ENCODE measurements at places on chromosomes 13 and 19.

DNA sequence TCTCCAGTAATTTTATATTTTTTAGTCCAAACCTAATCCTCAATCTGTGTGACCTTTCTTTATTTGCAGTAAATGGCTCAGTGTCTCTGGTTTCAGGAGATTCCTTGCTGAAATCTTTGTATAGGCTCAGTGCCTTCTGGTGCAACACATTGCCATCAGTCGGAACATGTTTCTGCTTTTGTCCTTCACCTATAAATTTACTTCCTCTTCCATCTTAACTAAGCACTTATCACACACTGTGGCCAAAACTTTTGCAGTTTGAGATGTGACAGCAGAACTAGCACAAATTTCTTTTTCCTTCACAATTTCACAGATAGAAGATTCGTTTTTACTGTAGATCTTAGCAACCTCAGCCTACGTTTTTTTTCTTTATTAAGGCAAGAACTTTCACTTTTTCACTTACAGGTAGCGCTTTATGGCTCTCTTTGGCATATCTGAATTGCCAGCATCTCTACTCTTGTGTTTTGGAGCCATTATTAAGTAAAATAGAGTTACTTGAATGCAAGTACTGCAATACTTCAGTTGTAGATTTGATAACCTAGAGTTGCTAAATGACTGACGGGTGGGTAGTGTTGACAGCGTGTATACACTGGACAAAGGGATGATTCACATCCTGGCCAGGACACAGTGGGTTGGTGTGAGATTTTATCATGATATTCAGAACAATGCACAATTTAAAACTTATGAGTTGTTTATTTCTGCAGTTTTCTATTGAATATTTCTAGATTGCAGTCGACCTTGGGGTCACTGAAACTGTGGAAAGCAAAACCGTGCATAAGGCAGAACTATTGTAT lies 44.3 kb downstream of the NDFIP2 start:
- no peak for DNase-seq

- DNase-seq, result no peak
Measured at GRCh38 chr13:110070046-110070445, 236.9 kb downstream of the COL4A1 start.

DNA sequence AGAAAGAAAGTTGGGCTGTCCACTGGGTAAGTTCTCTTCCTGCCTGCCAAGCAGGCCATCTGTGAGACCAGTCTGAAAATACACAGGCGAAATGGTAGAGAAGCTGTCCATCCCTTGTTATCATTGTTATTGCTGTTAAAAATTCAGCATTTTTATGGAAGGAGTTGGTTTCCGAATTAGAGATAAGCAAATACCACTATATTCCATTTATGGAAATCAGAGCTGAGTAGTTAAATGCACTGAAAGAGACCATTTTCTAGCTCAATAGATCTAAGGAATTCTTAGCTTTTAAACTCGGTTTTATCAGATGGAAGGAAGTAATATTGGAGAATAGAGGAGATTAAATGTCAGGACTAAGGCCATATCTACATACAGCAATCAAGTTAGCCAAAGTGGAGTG lies 40.7 kb downstream of the MZT1 start:
- no peak for DNase-seq

- DNase-seq, result no peak
Measured at GRCh38 chr19:29467824-29468401, 57.9 kb upstream of the VSTM2B start.

DNA sequence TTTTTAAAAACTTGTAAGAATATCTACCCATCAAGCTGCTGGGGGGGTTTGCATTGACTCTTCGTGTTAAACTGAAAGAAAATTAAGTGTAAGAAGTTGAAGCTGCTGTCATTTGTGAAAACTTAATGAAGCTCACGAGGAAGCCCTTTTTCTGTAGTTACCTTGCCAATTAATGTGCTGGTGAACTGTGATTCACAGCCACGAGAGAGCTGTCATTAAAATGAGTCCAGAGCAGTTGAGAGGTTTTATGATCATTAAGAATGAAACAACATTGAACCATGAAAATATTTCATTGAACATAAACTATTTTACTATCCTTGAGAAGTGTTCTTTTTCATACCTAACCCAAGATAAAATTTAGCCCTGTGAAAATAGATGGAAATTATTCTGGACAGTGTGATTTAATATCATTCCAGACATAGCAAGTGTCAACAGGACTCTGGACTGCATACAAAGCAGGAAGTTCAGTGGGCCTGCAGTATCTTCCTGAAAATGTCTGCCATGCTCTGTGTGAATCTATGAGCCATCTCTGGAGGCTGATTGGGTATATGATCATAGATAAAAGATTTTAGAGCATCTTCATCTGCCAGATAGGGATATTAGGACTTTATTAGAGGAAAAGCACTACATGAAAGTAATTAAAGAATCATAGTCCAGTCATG lies 53.8 kb downstream of the DPY19L3 start:
- no peak for DNase-seq

DNA sequence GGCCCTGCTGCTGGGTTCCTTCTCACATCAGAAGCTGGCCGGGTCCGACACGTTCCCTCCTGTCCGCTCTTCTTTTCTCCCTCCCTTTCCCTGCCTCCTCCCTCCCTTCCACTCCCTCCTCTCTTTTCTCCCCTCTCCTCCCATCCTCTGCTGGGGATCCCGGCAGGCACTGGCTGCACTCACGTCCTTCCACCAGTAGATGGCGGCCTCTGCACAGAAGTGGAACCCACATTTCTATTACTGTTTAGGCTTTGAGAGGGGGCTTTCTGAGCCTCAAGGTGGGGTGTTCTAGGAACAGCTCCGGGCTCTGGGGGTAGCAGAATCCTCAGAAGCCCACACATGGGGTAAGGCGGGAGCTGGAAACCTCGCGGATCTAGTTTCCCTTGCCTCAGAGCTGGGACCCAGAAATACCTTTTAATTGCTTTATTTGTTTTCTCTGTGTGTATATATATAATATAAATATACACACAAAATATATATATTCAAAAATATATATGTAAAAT lies 294.2 kb downstream of the ZNF536 start:
- peak; percentile 5 for DNase-seq

- DNase-seq, result no peak
Measured at GRCh38 chr13:49086722-49087121, 111.0 kb downstream of the FNDC3A start.

DNA sequence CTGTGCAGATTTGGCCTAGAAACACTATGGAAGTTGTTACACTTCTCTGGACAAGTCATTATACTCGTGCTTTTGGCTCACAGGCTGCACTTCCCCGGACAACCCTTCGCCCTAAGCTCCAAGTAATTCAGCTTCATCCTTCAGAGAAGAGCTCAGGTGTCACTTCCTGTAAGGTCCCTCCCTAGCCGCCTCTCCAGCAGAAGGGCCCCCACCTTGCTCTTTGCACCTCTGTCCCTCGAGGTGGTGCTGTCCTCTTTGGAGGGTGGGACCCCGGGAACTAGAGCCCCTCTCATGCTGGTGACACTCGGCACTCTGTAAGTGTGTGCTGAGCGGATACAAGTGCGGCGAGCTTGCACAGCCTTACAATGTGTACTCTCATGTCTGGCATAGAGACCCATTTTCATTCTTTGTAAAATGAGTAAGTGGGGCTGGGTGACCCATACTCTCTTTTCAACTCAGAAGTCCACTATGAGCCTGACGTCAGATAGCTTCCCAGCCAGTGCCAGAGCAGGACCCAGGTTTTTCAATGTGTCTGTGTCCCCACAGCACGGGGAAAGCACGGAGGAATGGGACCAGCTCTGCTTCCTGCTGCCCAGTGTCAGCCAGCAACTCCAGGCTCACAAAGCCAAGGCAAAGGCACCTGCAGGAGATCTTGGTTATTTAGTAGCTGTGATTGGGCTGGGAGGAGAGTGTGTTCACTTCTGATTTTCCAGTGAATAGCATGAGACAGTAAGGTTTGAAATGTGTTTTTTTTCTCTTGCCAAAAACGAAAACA lies 26.9 kb downstream of the CHAMP1 start:
- DNase-seq, result no peak

DNA sequence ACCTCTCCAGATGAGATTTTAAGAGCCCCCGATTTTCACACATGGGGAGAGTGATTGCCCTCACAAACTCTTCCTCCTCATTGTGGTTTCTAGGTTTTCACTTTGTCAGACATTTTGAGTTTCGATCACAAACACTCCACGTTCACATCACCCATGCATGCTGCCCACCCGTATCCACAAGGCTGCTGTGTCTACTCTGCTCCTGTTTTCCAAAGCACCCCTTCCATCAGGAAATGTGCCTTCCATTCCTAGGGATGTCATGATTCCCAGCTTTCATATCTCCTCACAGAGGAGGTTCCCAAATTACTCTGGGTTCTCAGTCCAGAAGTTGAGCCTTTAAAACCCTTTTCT lies 45.8 kb upstream of the CEACAM21 start:
- no peak for DNase-seq

DNA sequence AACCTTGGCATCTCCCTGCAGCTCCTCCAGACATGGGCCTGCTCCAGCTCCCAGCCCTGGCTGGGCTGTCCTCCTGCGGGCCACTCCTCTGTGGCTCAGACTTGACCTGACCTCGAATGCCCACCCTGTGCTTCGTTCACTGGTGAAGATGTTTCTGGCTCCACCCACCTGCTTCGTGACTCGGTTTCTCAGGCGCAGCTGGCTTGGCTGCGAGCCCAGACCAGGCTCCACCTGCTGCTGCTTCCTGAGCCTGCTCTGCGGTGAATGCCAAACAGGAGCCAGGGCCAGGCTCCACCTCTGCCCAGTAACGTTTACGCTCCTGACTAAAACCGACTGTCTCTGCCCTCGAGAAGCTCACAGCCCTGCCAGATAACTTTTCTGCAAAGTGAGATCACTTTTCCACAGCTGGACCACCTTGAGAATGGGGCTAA lies 8.9 kb upstream of the RSPH6A start:
- DNase-seq, result no peak

DNA sequence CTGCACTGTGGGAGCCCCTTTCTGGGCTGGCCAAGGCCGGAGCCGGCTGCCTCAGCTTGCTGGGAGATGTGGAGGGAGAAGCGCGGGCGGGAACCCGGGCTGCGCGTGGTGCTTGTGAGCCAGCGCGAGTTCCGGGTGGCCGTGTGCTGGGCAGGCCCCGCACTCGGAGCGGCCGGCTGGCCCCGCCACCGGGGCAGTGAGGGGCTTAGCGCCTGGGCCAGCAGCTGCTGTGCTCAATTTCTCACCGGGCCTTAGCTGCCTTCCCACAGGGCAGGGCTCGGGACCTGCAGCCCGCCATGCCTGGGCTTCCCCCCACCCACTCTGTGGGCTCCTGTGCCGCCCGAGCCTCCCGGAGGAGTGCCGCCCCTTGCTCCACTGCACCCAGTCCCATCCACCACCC lies 669.1 kb downstream of the PCDH9 start:
- DNase-seq, result no peak

- DNase-seq, result no peak
Measured at GRCh38 chr19:6226012-6226411, 53.8 kb downstream of the MLLT1 start.

DNA sequence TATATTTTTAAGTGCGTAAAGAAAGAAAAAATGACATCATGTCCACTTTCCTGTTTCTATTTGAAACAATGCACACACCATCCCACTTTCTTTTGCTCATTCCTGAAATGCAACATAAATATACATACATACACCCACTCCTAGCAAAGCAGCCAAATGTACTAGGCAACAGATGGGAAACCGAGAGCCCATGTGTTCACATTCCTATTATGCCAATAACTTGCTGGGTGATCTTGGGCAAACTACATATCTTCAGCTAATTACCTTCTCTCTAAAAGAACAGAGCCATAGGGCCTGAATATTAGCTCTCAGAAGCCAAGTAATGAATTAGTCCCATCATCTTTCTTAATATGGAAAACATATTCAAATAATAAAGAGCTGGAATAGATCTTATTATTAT lies 610.6 kb upstream of the ATXN8OS start:
- no peak for DNase-seq

DNA sequence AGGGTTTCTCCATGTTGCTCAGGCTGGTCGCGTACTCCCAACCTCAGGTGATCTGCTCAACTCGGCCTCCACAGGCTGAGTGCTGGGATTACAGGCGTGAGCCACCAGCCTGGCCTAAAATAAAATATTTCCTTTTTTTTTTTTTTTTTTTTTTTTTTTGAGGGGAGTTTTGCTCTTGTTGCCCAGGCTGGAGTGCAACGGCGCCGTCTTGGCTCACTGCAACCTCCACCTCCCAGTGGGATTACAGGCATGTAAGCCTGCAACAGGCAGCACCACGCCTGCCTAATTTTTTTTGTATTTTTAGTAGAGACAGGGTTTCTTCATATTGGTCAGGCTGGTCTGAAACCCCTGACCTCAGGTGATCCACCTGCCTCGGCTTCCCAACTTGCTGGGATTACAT lies 4.9 kb downstream of the ZNF506 start:
- no peak for DNase-seq

DNA sequence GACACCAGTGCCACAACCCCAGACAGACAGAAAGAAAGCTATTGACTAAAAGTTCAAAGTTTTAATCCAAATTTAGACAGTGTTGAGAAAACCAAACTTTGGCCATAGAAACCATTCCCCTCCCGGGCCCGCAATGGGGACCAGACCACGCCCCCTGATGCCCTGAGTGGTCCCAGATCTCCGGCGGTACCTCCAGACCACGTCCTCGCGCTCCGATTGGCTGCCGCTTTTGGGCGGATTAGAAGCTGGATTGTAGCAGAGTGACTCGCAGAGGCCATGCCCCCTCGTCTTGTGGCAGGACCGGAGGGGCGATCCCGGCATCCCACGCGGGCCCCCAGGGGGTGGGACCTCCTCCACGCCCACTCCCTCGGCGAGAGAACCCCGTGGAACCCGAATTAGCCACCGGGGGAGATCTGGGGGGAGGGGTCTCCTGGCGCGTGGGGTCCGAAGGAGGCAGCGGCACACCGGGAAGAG lies 797 bp upstream of the HSD17B14 start:
- DNase-seq, result peak; percentile 77

DNA sequence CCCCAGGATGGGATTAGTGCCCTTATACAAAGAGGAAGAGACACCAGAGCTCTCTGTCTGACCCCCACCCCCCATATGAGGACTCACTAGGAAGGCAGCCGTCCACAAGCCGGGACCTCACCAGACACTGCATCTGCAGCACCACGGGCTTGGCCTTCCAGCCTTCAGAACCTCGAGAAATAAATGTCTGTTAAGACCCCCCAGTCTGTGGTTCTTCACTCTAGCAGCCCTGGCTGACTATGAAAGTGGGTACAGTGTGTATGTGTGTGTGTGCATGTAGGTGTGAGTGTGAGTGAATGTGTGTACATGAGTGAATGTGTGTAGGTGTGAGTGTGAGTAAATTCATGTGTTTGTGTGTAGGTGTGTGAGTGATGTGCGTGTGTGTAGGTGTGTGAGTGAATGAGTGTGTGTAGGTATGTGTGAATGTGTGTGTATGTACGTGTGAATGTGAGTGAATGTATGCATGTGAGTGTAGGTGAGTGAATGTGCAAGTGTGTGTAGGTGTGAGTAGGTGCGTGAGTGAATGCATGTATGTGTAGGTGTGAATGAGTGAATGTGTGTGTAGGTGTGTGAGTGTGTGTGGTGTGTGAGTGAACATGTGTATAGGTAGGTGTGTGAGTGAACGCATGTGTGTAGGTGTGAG lies 201.6 kb upstream of the ZNF536 start:
- no peak for DNase-seq

All from T-helper 2 cell (primary cell).